ENCODE measurements at places on chromosomes 5 and 9.

GRCh38 chr5:30736669-30737068 is 456.8 kb upstream of the CDH6 start:
- no peak for DNase-seq

GRCh38 chr5:30874241-30875034 is 319.0 kb upstream of the CDH6 start:
- no peak for DNase-seq

DNA sequence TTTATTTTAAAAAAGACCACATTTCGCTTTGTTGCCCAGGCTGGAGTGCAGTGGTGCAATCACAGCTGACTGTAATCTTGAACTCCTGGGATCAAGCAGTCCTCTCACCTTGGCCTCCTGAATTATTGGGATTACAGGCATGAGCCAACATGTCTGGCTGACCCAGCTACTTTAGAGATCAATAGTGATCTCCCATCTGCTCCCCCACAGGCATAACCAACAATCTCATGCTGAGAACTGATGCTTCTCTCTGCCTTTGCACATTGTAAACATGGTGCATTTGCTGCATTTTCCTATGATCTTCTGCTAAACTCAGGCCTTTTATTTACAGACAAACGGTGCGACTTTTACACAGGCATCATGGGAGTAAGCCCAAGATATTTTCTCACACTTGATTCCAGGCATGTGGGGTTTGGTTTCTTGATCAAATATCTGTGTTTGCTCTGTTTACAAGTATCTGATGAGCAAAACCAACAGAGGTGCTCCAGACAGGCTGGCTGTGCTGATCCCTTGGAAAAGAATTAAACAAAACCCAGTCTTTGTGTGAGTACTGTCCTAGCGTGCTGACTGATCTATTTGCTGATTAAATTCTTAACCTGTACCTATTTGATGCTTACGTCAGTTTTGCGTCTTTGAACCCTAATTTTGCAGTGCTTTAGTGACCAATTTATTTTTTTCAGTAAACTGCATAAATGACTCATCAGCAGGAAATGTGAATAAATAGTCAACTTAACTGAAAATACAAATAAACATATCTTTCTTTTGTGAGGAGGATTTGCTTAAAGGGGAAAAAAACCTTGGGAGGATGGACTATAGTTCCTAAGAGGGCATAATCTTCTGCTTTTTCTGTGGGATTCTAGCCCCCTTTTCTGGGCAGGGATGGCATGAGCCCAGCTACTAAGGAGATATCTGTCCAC is 191.7 kb upstream of the NR3C1 start:
- DNase-seq, result no peak

GRCh38 chr5:13993926-13994325 is 49.4 kb upstream of the DNAH5 start:
- DNase-seq, result no peak

Data from CD8-positive, alpha-beta memory T cell (primary cell).